ENCODE measurements at places on chromosomes 7 and 10.

GRCh38 chr7:148337246-148337965 lies 253.2 kb upstream of the C7orf33 start:
- DNase-seq, result no peak

DNA sequence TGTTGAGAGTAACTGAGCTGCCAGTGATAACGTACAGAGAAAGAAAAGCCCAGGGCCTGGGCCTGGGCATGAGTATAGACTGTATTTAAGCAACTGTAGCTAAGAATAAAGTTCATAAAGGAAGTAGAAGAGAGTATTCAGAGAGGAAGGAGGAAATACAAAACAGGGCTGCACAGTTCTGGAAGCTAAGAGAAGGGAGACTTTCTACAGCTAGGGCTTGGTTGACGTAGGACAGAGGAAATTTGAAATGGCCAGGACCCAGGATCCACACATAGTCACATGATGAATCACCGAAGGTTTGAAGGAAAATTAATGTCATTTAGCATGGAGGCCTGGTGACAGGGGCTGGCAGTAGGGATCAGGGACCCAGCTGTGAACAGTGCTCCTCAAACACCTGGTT lies 66.7 kb downstream of the ARL4A start:
- DNase-seq, result no peak

DNA sequence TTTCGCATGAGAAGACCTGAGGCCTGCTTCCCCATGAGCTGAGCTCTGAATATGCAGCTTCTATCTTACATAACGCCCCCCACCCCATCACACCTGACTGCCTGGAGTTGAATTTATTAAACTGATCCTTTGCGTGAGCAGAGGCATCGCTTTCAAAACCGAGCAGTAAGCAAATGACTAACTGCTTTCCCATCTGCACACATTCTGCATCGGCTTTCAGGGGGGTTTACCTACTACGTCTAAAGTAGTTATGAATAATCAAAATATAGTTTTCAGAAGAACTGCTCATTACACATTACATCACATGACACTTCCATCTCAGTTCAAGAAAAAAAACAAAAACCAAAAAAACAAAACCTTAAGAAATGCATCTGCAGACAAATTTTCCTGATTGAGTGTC lies 54.7 kb upstream of the EGR2 start:
- DNase-seq, result no peak

DNA sequence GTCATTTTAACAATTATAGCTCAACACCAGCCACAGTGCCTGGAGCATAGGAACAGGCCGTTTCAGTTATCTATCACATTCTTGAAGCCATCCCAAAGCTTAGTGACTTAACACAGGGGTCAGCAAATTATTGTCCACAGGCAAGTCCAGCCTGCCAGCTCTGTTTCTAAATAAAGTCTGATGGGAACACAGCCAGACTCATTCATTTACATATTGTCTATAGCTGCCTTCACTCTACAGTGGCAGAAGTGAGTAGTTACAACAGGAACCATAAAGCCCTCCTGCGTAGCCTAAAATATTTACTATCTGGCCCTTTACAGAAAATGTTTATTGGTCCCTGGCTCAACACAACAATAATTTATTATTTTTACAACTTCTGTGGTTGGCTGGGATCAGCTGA lies 407.5 kb upstream of the AUTS2 start:
- no peak for DNase-seq

- DNase-seq, result no peak
Measured at GRCh38 chr7:133977409-133978274, 149.5 kb upstream of the LRGUK start.

DNA sequence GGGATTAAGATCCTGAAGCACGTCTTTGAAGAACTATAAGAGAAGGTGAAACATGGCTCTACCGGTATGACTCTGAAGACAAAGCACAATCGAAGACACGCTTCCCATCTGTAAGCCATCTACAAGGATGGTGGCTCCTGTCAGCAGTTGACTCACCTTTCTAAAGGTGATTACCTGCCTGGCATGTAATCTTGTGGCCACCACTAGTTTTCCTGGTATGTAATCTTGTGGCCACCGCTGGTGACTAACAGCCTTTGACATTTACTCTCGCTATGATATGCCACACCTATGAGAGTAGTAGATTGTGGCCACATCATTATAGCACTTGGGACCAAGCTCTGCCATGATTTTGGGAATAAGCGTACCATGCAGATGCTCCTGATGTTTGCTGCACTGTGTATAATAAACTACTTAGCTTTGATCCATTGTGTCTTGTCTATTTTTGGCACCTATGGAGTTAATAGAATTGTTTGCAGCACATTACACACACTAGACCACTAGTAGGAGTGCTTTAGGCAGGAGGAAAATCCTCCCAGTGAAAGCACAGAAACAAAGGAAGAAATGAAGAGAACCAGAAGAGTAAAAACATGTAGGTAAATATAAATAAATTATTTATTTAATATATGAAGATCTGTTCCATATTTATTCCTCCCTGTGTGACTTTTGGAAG lies 59.8 kb downstream of the VAX1 start:
- DNase-seq, result no peak

GRCh38 chr7:71497256-71497946 lies 365.5 kb downstream of the GALNT17 start:
- DNase-seq, result no peak

DNA sequence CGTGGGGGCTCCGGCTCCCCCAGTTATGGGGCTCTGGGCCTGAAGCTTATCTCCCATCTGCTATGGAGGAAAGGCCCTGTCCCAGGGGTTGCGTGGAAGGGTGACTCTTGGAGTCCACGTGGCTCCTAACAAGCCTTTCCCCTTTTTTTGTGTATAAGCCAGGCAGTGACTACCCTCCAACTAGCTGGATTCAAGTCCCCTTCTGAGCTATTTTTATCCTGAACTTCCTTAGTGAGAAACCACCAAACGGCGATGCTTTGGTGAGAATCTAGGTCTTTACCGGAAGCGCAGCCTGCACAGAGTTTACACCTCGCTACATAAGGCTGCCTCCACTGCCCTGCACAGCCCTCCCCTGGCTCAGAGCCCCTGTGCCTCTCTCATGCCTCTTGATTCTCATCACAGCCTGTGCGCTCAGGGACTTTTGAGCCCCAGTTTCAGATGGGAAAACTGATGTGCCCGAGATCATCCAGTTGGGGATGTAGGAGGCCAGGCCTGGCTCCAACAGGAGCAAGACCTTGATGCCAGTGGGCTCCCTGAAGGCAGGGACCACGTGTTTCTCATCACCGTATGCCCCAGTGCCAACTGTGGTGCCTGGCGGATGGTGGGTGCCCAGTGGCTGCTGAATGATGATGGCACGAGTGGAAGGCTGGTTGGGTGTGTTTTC lies 102.3 kb upstream of the PPIF start:
- DNase-seq, result no peak
